Activated CD4-positive, alpha-beta T cell treated with anti-CD3 and anti-CD28 coated beads, Interleukin-2, amount 50 U/mL, for 1 hour (primary cell): ENCODE measurements at places on chromosomes 12 and 14.

GRCh38 chr12:68962877-68963855 is 30.2 kb upstream of the CPM start:
- no peak for DNase-seq

GRCh38 chr12:55624056-55624455 is 12.6 kb upstream of the OR10P1 start:
- no peak for DNase-seq

DNA sequence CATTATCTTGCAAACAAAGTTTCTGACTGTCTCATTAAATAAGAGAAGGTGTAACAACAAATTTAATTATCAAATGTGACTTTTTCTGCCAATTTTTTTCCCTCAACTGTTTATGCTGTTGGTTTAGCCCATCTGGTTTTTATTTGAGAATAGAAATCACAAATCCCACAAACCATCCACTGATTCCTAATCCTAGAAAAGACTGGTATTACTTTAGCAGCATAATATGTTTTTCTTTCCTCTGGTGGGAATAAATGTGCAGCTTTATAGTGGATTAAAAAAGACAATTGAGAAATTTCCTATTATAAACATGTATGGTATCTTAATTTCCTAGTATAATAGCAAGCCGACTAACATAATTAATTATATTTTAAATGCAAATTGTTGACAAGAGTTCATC is 257.9 kb upstream of the FOXN3 start:
- DNase-seq: no peak

GRCh38 chr12:84807249-84807648 is 105.3 kb downstream of the SLC6A15 start:
- no peak for DNase-seq

DNA sequence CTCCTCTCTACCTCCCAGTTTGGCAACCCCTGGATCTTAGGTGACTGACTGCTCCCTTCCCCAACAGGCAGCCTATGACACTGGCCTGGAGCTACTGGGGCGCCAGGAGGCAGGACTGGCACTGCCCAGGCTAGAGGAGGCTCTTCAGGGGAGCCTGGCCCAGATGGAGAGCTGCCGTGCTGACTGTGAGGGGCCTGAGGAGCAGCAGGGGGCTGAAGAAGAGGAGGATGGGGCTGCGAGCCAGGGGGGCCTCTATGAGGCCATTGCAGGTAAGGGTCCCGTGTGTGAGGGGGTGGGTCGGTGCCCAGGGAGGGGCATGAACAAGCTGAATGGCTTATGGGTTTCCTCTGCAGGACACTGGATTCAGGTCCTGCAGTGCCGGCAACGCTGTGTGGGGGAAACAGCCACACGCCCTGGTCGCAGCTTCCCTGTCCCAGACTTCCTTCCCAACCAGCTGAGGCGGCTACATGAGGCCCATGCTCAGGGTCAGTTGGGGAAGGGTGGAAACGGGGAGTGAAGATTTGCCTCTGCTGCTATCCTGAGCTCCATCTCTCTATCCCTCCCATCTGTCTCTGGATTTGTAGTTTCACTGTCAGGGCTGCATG is 2.2 kb downstream of the P3H3 start:
- DNase-seq: no peak

- DNase-seq: no peak
Observed at GRCh38 chr14:85250414-85251189, 279.3 kb upstream of the FLRT2 start.

DNA sequence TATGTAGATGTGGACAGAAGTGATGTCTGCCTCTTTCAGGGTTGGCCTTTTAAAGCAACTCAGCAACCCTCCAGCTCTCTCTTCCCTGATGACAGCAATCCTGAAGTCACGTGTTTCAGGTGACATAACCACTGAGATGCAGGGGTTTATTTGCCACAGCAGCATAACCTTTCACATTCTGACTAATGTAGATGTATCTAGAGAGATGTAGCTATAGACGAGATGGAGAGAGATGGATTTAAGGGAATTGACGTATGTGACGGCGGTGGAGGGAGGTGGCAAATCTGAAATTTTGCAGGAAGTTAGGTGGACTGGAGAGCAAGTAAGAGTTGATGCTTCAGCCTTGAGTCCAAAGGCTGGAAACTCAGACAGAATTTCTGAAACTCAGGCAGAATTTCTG is 126.0 kb downstream of the ZFP36L1 start:
- no peak for DNase-seq
